ENCODE measurements at places on chromosomes 1 and 21. TPM values are rescaled to one million over a fixed set of nuclear protein-coding genes. Genes with fewer than 3 reads are reported as not detected.

The NDUFS5 gene
- total RNA-seq = 220 TPM

The KRTAP19-3 gene
- total RNA-seq = not detected

The THEM5 gene
- total RNA-seq = not detected

The KCNA2 gene
- 0.25 TPM for total RNA-seq

The DMRTA2 gene
- not detected for total RNA-seq

The FMOD gene
- total RNA-seq = 0.87 TPM

The TMEM269 gene
- total RNA-seq = 0.48 TPM

- H3K36me3 ChIP-seq = peaks cover 26% of the 10 kb centered on the region
- H3K4me1 ChIP-seq = peaks cover 27% of the 10 kb centered on the region
- no peaks in the 10 kb centered on the region for H3K27me3 ChIP-seq
- DNase-seq = no peak
- H3K4me3 ChIP-seq = no peak overlapping the region
Measured at GRCh38 chr1:204414016-204414415, 2.4 kb upstream of the PPP1R15B start.

DNA sequence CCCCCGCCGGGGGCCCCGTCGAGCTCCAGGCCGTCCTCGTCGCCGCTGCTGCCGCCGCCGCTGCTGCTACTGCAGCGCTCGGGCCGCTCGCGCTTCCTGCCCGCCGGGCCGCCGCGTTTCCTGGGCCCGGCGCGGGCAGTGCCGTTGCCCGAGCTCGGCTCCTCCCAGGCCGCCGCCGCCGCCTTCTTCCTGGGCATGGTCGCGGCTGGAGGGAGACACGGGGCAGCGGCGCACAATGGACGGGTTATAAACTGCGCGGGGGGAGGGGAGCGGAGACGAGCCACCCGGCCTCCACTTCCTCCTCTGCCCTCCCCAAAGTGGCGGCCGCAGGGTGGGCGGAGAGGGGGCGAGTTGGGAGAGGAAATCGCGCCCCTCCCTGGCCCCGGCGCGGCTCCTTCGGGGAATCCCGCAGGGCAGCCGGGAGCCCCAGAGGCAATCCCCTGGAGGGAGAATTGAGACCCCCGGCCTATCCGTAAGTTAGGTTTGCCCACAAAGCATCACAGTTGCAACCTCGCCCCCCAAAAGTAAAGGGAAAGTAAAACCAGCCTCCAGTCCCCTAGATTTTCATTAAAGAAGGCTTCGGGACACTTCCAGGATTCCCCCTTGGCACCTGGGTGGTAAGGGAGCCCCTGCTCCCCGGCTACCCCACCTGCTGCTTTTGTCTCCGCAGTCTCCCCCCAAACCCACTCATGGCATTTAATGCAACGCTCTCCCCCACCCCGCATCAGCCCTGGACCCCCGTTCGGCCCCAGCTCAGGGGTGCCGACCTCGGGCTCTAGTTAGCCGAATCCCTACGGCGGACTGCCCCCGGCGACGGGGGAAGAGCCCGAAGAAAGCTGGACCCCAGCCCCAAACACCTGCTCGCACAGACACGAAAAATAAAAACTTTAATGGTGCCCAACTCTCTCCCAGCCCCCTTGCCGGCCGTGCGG lies 893 bp downstream of the RCC2 start:
- DNase-seq = peak; percentile 87
- no peaks in the 10 kb centered on the region for H3K27me3 ChIP-seq
- H3K27ac ChIP-seq = peak overlapping the region; percentile 96

- H3K27me3 ChIP-seq = no peaks in the 10 kb centered on the region
- no peak overlapping the region for H3K4me3 ChIP-seq
- peak; percentile 91 for DNase-seq
- H3K27ac ChIP-seq = no peak overlapping the region
- no peaks in the 10 kb centered on the region for H3K36me3 ChIP-seq
Measured at GRCh38 chr1:205528887-205529825, 24.7 kb downstream of the CDK18 start.

GRCh38 chr1:23544444-23545389 lies 13.7 kb upstream of the E2F2 start:
- H3K27me3 ChIP-seq = no peaks in the 10 kb centered on the region
- H3K4me3 ChIP-seq = no peak overlapping the region
- H3K27ac ChIP-seq = no peak overlapping the region
- H3K4me1 ChIP-seq = peaks cover 10% of the 10 kb centered on the region
- DNase-seq = peak; percentile 87

DNA sequence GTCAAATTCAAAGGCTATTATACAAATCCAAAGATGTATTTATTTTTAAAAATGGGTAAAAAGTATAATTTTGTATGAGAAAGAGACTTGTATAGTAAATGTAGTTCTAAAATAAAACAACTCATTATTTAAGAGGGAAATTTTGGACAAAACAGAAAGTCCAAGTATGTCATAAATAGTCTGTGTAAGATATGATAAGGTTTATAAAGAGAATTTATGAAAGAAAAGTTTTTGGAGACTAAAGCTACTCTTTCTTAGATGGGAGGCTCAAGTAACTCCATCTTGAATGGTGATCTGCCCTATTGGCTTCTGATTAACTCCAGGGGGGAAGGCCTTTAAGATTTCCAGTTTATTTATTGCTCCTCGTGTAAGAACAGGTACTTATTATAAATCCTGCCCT lies 14.7 kb upstream of the OR2T27 start:
- H3K36me3 ChIP-seq = no peaks in the 10 kb centered on the region
- no peak overlapping the region for H3K27ac ChIP-seq
- H3K4me3 ChIP-seq = no peak overlapping the region

Data from activated CD4-positive, alpha-beta T cell treated with anti-CD3 and anti-CD28 coated beads for 36 hours (primary cell).